ENCODE measurements at places on chromosomes 3 and 15. TPM values are rescaled to one million over a fixed set of nuclear protein-coding genes. Genes with fewer than 3 reads are reported as not detected.

DNA sequence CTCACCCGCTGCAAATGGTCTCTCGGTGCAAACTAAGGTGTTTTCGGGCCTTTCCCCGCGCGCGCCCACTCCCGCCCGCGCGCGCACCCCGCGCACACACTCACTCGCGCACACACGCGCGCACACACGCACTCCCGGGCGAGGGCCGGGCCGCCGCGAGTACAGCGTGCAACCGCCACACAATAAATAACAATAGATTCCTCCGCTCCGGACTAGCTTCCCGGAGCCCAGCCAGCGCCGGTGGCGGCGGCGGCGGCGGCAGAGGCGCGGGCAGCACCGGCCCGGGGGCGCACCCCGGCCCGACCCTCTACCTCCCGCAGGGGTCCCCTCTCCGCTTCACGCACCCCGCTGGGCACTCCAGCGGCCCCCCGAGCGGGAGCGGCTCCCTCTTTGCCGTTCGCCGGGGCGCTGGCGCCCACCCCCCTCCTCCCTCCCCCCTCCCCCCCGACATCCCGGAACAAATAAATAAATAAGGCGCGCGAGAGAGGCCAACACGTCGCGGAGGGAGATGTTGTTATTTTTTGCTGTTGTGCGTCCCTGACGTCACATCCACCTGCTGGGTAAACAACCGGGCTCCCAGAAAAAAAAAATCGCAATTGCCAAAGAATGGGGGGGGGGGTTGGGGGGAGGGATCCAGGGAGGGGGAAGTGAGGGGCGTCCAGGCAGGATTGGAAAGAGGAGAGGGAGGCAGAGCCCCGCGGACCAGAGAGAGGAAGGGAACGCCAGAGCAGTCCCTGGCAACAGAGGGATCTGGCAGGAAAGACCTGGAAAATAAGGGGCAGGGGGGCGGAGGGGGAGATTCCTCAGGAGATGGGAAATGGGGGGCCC, at the start of gene FOXP1:
Gene FOXP1, minus strand, starts transcription at position 163 of the 828 bp plus-strand sequence. CDS start 385,347 bp downstream, outside the sequence.
- DNase-seq = peak; percentile 73

- DNase-seq = no peak
Measured at GRCh38 chr3:63709576-63709975, 57.1 kb downstream of the SNTN start.

GRCh38 chr3:182308328-182308727, 485.0 kb upstream of the ATP11B start:
- DNase-seq = no peak

DNA sequence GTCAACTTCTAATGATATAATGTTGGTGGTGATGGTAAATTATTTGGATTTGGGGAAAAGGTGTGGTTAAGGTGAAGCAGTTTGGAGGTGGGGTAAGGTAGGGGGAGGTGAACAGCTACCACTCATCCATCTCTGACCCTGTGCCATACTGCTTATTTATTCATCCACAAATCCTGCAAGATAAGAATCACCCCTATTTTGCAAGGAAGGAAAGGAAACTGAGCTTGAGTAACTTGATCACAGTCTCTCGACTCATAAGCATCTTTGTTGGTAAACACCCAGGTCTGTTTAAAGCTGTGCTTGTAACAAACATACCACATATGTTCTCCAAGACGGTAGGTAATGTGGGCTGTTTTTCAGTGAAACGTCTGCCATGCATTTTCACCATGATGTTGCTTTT, 67.3 kb downstream of the PTPRG start:
- no peak for DNase-seq

DNA sequence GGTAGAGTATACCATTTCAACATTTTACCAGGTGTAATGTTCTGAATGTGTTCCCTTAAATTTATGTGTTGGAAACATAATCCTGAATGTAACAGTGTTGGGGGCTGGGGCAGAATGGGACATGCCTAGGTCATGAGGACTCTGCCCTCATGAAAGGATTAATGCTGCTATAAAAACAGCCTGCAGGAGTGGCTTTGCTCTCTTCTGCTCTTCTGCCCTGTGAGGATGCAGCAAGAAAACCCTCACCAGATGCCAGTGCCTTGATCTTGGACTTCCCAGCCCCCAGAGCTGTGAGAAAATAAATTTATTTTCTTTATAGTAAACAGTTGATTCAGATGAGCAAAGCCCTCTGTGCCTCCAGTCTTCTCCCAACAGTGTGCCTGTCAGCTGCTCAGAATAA, 326.0 kb upstream of the ONECUT1 start:
- DNase-seq = no peak

Gene ADGRG7
- total RNA-seq = not detected

Gene HTR3D
- not detected for total RNA-seq

- DNase-seq = no peak
Measured at GRCh38 chr3:135966271-135966961, 888 bp downstream of the PPP2R3A start.

All from naive thymus-derived CD4-positive, alpha-beta T cell (primary cell).